ENCODE measurements at places on chromosomes 2 and 18. TPM values are rescaled to one million over a fixed set of nuclear protein-coding genes. Genes with fewer than 3 reads are reported as not detected.

DNA sequence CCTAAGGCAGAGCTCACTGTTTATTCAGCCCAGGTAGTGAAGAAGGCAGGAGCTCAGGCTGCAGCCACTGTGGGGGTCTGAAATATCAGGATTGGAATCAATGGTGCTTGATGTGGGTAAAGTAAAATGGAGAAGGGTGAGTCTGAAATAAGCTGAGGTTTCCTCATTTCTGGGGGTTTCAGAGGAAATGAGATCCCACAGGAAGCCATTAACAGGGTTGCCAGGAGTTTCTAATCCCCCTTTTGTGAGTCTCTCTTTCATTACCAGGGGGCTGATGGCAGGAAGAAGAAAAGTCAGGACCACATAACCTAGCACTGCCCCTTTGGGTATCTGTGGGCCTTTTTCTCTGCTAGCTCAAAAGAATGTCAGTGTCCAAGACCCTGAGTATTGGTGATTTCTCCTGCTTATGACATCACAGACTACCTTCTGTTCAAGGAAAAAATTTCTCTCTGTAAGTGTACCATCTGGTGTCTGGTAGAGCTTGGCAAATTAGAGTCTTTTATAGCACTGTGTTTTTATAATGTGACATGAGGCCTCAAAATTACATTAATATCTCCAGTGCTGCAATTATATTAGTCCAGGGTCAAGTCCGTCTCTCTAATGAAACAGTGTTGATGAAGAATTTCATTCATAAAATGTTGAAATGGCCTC, 56.0 kb downstream of the LBH start:
- H3K4me1 ChIP-seq, result peaks cover 26% of the 10 kb centered on the region
- H3K27ac ChIP-seq, result no peak overlapping the region
- no peak overlapping the region for H3K4me3 ChIP-seq
- no peak for DNase-seq
- no peaks in the 10 kb centered on the region for H3K36me3 ChIP-seq

DNA sequence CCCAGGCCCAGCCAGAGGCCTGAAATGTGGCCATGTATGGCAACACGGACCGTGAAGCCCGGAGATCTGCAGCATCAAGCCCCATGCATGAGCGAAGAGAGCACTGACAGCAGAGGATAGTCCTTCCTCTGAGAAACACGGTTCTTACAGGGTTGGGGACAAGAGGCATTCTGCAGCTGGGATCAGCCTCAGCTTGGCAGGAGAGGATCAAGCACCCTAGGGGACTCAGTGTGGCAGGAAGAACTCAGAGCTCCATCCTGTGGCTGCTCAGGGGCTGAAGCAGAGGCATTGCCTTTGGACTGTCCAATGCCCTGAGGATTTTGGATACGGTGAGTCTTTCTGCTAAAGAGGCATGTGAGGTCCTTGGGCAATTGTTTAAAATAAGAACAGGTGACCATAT, 368.7 kb downstream of the ZNF516 start:
- H3K4me3 ChIP-seq, result no peak overlapping the region
- no peaks in the 10 kb centered on the region for H3K4me1 ChIP-seq
- no peak overlapping the region for H3K27ac ChIP-seq
- DNase-seq, result no peak
- H3K36me3 ChIP-seq, result no peaks in the 10 kb centered on the region

DNA sequence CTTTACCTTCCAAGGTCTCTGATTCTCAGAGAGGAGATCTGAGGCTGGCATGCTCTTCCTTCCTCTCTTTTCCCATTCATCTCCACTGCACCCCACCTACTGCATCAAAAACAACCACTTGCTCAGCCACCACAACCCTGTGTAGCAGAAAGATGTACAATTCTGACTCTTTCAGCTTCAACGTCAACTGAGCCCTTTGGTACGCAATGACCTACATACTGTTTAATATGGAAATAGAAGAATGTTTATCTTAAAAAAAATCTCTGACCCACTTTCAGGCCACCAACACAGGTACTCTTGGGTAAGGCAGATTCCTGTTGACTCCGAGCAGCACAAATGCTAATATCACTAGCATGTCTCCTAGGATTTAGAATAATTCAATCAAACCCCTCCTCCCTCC, 76.2 kb upstream of the AFF3 start:
- DNase-seq, result no peak
- H3K36me3 ChIP-seq, result no peaks in the 10 kb centered on the region
- no peak overlapping the region for H3K4me3 ChIP-seq
- no peaks in the 10 kb centered on the region for H3K27me3 ChIP-seq
- no peaks in the 10 kb centered on the region for H3K4me1 ChIP-seq
- H3K27ac ChIP-seq, result no peak overlapping the region

DNA sequence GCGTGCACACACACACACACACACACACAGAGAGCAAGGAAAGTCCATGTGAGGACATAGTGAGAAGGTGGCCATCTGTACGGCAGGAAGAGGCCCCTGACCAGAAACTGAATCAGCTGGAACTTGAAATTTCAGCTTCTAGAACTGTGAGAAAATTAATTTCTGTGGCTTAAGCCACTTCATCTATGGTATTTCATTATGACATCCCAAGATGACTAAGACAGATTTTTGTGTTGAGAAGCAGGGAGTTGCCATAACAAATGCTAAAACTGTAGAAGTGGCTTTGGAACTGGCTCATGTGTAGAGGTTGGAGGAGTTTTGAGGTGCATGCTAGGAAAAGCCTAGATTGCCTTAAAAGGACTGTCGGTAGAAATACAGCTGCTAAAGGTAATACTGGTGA, 63.4 kb upstream of the ZBTB7C start:
- H3K4me1 ChIP-seq, result no peaks in the 10 kb centered on the region
- H3K36me3 ChIP-seq, result no peaks in the 10 kb centered on the region
- H3K27me3 ChIP-seq, result peaks cover 23% of the 10 kb centered on the region
- H3K4me3 ChIP-seq, result no peak overlapping the region
- no peak overlapping the region for H3K27ac ChIP-seq

- no peak overlapping the region for H3K4me3 ChIP-seq
- no peak for DNase-seq
- no peaks in the 10 kb centered on the region for H3K36me3 ChIP-seq
- no peaks in the 10 kb centered on the region for H3K4me1 ChIP-seq
- no peaks in the 10 kb centered on the region for H3K27me3 ChIP-seq
- no peak overlapping the region for H3K27ac ChIP-seq
Measured at GRCh38 chr2:40281021-40281940, 170.6 kb downstream of the SLC8A1 start.

DNA sequence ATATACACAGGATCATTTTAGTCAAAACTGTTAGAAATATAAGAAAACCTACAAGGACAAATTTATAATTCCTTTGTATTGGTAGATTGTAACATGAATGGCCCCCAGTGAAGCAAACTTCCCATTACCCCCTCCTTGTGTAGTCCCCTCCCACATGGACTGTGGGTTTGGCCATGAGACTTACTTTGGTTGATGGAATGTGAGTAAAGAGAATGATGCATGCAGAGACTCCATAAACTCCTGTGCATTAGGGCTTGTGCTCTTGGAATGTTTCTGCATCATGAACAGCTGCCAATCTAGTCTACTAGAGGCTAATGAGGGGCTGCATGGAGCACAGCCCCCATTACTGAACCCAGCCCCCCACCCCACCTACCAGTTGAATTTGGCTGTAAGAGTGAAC, 8.3 kb upstream of the TGFA start:
- no peak overlapping the region for H3K4me3 ChIP-seq
- H3K4me1 ChIP-seq, result no peaks in the 10 kb centered on the region
- H3K36me3 ChIP-seq, result no peaks in the 10 kb centered on the region

GRCh38 chr2:168375195-168375798, 80.8 kb upstream of the CERS6 start:
- no peak overlapping the region for H3K4me3 ChIP-seq
- peaks cover 9% of the 10 kb centered on the region for H3K27me3 ChIP-seq
- DNase-seq, result no peak
- no peak overlapping the region for H3K27ac ChIP-seq
- H3K4me1 ChIP-seq, result peaks cover 14% of the 10 kb centered on the region

DNA sequence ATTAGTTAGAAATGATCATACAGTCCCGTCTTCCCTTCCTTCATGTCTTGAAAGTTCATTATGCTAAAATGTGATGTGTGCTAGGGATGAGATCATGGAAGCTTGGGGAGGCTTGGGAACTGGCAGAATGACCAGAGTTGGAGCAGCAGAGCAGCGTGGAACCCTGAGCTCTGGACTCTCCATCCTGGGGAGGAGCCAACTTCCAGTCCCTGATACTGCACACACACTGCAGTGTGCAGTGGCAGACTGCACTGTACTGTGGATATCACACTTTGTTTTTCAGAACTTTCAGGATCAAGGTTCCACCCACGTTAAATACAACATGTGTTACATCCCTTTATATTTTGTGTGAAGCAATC, 27.3 kb upstream of the GREB1 start:
- H3K36me3 ChIP-seq, result no peaks in the 10 kb centered on the region
- DNase-seq, result no peak
- peaks cover 2% of the 10 kb centered on the region for H3K27me3 ChIP-seq
- H3K4me3 ChIP-seq, result no peak overlapping the region
- H3K27ac ChIP-seq, result no peak overlapping the region
- H3K4me1 ChIP-seq, result no peaks in the 10 kb centered on the region

GRCh38 chr2:159140070-159140769, 146.3 kb downstream of the WDSUB1 start:
- H3K4me1 ChIP-seq, result peaks cover 4% of the 10 kb centered on the region
- H3K36me3 ChIP-seq, result no peaks in the 10 kb centered on the region

- H3K36me3 ChIP-seq, result no peaks in the 10 kb centered on the region
- no peak overlapping the region for H3K4me3 ChIP-seq
- DNase-seq, result no peak
Measured at GRCh38 chr2:80311304-80311703, 6.8 kb upstream of the LRRTM1 start.

- DNase-seq, result no peak
- no peaks in the 10 kb centered on the region for H3K36me3 ChIP-seq
- H3K27me3 ChIP-seq, result peaks cover 2% of the 10 kb centered on the region
- H3K4me3 ChIP-seq, result no peak overlapping the region
- H3K4me1 ChIP-seq, result peaks cover 3% of the 10 kb centered on the region
- H3K27ac ChIP-seq, result no peak overlapping the region
Measured at GRCh38 chr2:1253629-1254028, 159.6 kb upstream of the TPO start.

DNAJC27 gene
- 7.7 TPM for total RNA-seq

DNA sequence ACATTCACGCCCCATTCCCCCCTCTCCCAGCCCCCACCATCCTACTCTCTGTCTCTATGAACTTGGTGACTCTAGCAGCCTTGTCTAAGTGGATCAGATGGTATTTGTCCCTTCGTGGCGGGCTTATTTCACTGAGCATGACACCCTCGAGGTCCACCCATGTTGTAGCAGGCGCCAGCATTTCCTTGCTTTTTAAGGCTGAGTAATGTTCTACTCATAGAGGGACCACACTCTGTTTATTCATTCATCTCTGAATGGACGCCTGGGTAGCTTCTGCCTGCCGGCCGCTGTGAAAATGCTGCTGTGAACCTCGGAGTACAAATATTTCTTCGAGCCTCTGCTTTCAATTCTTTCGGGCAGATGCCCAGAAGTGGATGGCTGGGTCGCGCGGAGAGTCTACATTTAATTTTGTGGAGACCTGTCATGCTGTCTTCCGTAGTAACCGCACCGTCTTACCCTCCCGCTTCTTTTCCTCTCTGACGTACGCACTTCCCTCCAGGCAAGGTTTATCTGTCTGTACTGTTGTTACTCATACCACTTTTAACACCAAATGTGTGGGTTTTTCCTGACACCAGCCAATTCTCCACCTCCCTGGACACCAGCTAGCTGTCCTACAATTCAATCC, 5.6 kb downstream of the CROCC2 start:
- peaks cover 9% of the 10 kb centered on the region for H3K27me3 ChIP-seq
- H3K36me3 ChIP-seq, result no peaks in the 10 kb centered on the region
- H3K4me1 ChIP-seq, result no peaks in the 10 kb centered on the region
- no peak overlapping the region for H3K27ac ChIP-seq
- no peak overlapping the region for H3K4me3 ChIP-seq

DNA sequence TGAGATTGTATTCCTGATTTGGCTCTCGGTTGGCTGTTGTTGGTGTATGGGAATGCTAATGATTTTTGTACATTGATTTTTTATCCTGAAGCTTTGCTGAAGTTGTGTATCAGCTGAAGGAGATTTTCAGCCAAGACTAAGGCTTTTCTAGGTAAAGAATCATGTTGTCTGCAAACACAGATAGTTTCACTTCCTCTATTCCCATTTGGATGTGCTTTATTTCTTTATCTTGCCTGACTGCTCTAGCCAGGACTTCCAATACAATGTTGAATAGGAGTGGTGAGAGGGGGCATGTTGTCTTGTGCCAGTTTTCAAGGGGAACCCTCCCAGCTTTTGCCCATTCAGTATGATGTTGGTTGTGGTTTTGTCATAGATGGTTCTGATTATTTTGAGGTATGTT, 90.4 kb downstream of the CYP26B1 start:
- H3K27ac ChIP-seq, result no peak overlapping the region
- H3K4me1 ChIP-seq, result no peaks in the 10 kb centered on the region
- no peak for DNase-seq
- H3K36me3 ChIP-seq, result no peaks in the 10 kb centered on the region

RIT2 gene
- not detected for total RNA-seq

XIRP2 gene
- total RNA-seq, result not detected

- H3K27me3 ChIP-seq, result peaks cover 11% of the 10 kb centered on the region
- H3K27ac ChIP-seq, result no peak overlapping the region
- no peak overlapping the region for H3K4me3 ChIP-seq
- H3K36me3 ChIP-seq, result no peaks in the 10 kb centered on the region
Measured at GRCh38 chr2:12051831-12052230, 305.4 kb downstream of the LPIN1 start.

DNA sequence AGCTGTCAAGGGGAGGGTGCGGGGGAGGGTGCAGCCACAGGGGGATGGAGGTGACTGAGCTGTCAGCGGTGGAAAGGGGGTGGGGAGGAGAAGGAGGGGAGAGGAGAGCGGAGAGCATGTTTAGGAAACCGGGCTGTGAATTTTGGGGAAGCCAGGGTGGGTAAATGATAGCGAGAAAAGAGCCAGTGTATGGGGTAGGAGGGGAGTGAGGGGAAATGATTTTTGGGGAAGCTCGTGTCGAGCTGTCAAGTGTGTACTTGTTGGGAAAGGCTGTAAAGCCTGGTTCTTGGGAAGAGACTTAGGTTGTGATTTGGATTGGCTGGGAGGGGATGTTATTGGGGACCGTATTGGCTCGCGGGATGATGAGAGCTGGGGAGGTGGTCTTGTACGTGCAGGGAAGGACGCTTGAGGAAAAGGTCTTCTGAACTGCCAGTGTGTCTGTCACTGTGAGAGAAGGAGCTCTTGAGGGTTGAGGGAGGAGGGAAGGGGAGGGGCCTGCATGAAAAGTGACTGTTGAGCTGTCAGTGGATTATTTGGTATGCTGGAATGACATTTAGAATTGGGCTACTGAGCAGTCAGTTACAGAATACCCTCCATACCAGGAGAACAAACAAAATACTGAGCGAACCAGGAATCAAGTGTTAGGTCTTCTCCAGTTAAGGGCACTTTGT, 1.0 kb downstream of the UBR3 start:
- H3K36me3 ChIP-seq, result peaks cover 10% of the 10 kb centered on the region
- peak overlapping the region; percentile 86 for H3K27ac ChIP-seq
- peak overlapping the region; percentile 82 for H3K4me3 ChIP-seq
- H3K27me3 ChIP-seq, result no peaks in the 10 kb centered on the region

- H3K4me3 ChIP-seq, result no peak overlapping the region
- H3K4me1 ChIP-seq, result peaks cover 2% of the 10 kb centered on the region
- peaks cover 40% of the 10 kb centered on the region for H3K36me3 ChIP-seq
Measured at GRCh38 chr18:63342206-63342605, 22.6 kb upstream of the BCL2 start.

SP140 gene
- total RNA-seq, result 53.3 TPM

LIMS3 gene
- total RNA-seq, result not detected

LYG1 gene
- 1.3 TPM for total RNA-seq

- no peaks in the 10 kb centered on the region for H3K36me3 ChIP-seq
- DNase-seq, result no peak
- H3K27ac ChIP-seq, result no peak overlapping the region
- no peak overlapping the region for H3K4me3 ChIP-seq
- H3K27me3 ChIP-seq, result peaks cover 22% of the 10 kb centered on the region
Measured at GRCh38 chr2:149076863-149077412, 38.4 kb downstream of the LYPD6B start.

C2orf72 gene
- not detected for total RNA-seq
